Left forelimb (tissue), 1 donor: ENCODE measurements at places on chromosomes 4 and X.
A peak's percentile ranks its signal among the peaks of the same experiment; 100 is the strongest.

GRCh38 chrX:21374163-21374993 is at the start of gene CNKSR2:
TSS of gene CNKSR2 (plus strand) at chrX:21374418. CDS start at chrX:21374898, 480 bp downstream.
- DNase-seq = peak; percentile 71

GRCh38 chr4:123587983-123588494 is 191.4 kb downstream of the SPRY1 start:
- no peak for DNase-seq

- DNase-seq = no peak
These were observed 13.6 kb downstream of the RNF212 start for GRCh38 chr4:1099684-1100335.

- DNase-seq = no peak
These were observed 17.3 kb upstream of the TBC1D14 start for GRCh38 chr4:6892190-6892908.

GRCh38 chr4:47499700-47500099 is 14.6 kb downstream of the ATP10D start:
- no peak for DNase-seq

- no peak for DNase-seq
These were observed 20.3 kb upstream of the ASMTL start for GRCh38 chrX:1472975-1473374.

DNA sequence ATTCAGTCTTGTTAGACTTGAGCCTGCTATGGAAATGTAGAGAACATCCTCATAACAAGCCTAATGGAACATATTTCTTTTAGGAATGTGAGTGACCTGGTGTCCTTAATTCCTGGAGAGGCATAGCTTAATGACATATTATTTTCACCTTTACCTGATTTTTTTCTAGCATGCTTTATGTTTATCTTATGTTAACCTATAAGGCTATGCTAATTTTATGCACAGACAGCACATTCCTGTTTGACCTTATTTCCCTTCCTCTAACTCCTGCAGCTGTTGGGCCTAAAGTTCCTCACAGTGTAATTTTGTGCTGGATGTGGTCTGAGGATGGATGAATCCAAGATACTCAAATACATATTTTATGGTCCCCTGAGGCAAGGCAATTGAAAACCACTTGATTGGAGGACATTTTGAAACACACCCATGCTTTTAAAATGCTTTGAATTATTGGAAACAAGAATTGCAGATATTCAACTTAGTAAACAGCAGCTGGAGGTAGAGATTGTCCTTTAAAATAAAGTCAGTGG is 111.5 kb downstream of the LARP7 start:
- no peak for DNase-seq

GRCh38 chr4:54102531-54103106 is 2.7 kb downstream of the GSX2 start:
- DNase-seq = no peak

- DNase-seq = no peak
These were observed 38.4 kb upstream of the FAM9B start for GRCh38 chrX:9072281-9072680.

DNA sequence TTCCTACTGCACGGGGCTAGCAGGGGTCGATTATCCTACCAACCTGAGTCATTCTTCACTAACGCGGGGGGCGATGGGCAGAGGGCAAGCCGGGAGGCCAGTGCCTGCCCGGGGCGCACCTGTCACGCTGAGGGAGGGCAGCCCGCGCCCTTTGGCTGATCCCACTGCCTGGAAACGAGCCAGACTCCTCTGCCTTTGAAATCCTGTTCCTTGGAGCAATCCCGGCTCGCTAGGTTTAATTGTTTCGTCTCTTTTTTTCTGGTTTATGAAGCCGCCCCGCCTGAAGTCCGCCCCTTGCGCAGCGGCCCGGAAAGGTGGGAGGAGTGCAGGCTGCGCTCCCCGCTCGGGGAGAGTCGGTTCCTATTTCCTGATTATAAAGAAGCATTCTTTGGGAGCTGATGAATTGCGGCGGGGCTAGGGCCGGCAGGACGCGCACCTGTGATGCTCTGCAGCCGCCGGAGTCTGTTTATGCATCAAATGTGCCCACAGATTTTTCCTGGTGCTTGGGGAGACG is 484.2 kb downstream of the BCOR start:
- DNase-seq = peak; percentile 67
